ENCODE measurements at places on chromosomes 16 and 17. TPM values are rescaled to one million over a fixed set of nuclear protein-coding genes. Genes with fewer than 3 reads are reported as not detected.

CSNK1D gene
- 58.4 TPM for total RNA-seq

ITGA2B gene
- under 0.01 TPM for total RNA-seq

NECAB2 gene
- total RNA-seq = not detected

LYRM9 gene
- 2.6 TPM for total RNA-seq

HOXB4 gene
- total RNA-seq = under 0.01 TPM

CRYM gene
- 0.14 TPM for total RNA-seq

CMTM1 gene
- 2.4 TPM for total RNA-seq

FBXW10B gene
- total RNA-seq = 0.66 TPM

PDIA2 gene
- total RNA-seq = 0.57 TPM

IGSF6 gene
- under 0.01 TPM for total RNA-seq

RANGRF gene
- total RNA-seq = 7.4 TPM

TBC1D3K gene
- total RNA-seq = not detected

ZDHHC7 gene
- 98.9 TPM for total RNA-seq

Data from placental pericyte (primary cell).